ENCODE measurements at places on chromosomes 12 and 14.
A peak's percentile ranks its signal among the peaks of the same experiment; 100 is the strongest.

DNA sequence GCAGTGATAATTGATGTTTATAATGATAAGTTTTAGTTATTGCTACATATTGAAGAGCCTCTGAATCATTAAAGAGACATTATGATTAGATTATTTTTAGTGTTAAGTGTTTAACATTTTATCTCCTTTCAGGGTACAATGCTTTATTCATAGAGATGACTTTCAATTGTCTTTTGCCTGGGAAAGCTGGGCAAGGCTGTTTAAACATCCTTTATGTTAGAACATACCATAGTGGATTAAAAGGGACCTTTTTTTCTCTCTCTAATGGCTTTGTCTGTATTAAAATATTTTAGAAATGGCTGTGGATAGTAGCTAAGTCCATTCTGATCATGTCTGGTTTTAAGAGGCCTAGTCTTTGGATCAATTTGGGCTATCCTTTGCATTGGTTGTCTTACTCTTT is 427.5 kb upstream of the MIS18BP1 start:
- DNase-seq: no peak

GRCh38 chr12:5173511-5174011 is 129.9 kb downstream of the KCNA5 start:
- DNase-seq: no peak

- no peak for DNase-seq
Measured at GRCh38 chr12:104384141-104384880, 72.4 kb upstream of the CHST11 start.

DNA sequence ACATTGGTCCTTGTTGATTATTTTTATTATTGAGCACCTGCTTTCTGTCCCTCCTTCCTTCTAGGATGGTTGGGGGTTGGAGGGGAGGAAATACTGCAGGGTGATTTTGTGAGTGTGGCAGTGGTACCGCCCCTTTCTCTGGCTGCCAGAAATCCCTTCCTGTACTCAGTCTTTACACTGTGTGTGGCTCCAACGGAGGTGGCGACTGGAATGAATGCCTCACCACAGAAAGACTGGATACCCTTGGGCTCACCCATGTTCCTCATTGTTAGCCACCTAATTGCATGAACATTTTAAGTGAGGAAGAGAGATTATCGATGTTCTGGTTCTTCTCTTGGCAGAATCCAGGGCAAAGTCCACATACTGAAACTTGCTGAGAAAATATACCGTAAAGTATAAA is 272.0 kb upstream of the E2F7 start:
- no peak for DNase-seq

DNA sequence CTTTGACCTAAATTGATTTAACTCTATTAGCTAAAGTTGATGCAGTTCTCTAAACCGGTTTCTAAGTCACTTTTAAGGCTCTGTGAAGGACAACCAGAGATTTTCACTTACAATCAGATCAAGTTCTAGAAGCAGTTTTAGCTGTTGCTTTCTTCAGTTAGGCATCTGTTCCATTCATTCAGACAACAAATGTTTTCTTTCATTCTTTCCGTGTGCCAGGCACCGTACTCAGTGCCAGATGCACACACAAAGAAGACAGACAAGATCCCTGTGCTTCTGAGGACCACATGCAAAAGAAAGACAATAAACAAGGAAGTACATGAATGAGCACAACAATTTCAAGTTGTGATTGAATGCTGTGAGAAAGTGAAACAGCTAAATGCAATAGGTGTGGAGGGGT is 11.1 kb upstream of the EGLN3 start:
- no peak for DNase-seq

- peak; percentile 51 for DNase-seq
Measured at GRCh38 chr14:21894003-21894897, 220.6 kb upstream of the OR4E1 start.

GRCh38 chr14:20455355-20456300 is 602 bp downstream of the APEX1 start:
- no peak for DNase-seq

GRCh38 chr12:2992724-2993123 is 33.5 kb downstream of the TEAD4 start:
- DNase-seq: no peak

GRCh38 chr12:53820514-53821306 is 68.9 kb upstream of the CISTR start:
- no peak for DNase-seq

DNA sequence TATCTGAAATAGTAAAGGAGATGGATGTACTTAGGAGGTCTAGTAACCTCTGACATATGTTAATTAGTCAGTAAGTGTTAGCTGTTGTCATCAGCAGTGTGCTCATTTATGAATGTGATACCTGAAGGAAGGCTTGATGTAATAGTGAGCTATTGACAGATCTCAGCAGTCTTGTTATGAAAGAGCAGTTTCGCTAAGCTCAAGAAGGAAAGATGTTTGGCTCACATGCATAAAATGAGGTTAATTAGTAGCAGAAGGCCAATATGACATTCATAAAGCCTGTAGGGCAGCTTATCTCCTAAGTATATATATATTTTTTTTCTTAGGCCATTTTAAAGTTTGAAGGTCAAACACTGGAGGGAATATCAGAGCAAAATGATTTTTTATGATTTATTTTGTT is 2.8 kb downstream of the FAM234B start:
- DNase-seq: no peak

- DNase-seq: no peak
Measured at GRCh38 chr12:87227162-87227561, 802.0 kb downstream of the C12orf50 start.

DNA sequence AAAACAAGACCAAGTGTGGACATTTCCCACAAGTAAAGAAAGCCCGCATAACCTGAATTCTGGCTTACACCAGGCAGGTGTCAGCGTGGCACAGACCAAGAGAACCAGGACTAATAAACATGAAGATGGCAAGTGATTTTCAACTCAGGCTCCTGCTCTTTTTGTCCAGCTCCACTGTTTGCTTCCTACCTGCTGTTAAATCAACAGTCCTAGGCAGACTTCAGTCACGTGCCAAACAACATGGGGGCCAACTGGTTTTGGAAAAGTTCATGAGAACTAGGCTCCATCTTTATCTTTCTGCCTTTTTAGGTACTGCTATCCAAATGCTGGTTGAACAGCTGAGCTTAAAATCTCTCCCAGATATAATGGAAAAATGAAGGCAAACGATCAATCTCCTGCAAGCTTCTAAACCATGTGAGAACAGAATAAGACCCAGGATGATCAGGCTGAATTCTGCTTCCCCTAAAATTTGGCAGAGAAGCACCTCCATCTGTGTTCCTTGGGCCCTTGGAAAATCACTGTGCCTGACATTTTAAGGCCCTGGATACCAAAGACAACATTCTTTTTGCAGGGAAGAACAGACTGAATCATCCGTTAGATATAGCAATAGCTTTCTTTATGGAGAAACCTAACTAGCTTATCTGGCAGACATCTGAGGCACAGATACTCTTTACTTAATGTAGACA is 215.6 kb upstream of the USP15 start:
- DNase-seq: no peak

GRCh38 chr14:88818018-88818417 is 6.4 kb upstream of the TTC8 start:
- no peak for DNase-seq

DNA sequence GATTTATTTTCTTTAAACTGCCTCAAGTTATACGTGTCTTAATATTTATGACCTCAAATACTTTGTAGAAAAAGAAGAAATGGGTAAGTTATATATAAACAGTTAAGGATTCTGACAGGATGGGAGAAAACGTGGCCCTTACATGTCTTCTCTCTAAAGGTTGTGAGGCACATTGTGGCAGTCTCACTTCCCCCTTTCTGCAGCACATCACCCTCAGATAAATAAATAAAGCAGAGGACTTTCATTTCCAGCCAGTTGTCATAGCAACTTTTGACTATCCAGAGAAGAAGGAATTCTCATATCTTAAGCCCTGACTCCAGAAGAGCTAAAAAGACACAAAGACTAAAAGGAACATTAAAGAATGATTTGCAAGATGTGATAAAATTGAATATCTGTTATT is 28.8 kb upstream of the CEP83 start:
- no peak for DNase-seq

DNA sequence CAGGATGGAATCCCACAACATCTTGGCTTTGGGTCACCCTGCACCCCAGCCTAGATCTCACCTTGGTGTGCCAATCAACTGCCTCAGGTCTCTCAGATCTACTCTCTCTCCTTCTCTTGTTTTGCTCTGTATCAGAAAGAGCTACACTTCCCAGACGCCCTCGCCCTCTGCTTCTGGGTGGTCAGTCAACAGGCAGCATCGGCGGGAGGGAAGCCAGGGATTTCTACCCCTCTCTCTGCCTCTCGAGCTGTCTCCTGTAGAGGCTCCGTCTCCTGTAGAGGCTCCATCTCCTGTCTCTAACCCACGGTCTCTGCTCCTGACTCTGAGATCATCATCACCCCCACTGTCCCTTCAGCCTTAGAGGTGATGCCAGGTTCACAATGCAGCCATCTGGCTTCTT is 151.6 kb downstream of the PIWIL1 start:
- no peak for DNase-seq

GRCh38 chr14:75553157-75553556 is 25.3 kb upstream of the FLVCR2 start:
- no peak for DNase-seq

DNA sequence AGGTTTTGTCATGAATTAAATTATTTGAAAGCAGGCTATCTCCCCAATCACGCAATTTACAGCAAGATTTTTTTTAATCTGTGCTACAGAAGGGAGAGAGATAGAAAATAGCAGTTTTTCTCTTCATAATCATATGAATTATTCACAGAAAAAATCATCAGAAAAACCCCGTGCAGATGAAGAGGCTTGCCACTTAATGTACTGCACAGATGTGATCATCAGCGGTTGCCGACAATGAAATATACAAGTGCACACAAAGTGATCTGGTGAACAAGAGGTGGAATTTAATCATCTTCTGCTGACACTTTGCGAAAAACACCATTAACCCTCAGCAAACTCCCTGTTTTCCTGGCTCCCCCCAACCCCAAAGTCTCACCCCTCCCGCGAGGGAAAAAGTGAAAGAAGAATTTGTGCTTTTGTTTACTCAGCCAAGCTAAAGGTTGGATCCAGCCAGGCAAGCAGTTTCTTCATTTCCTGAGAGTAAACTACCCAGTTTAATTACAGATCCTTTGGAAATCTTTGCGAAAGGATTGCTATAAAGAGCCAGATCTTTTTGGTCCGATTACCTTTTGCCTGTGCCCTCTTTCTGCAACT is 3.1 kb upstream of the LMO3 start:
- no peak for DNase-seq

DNA sequence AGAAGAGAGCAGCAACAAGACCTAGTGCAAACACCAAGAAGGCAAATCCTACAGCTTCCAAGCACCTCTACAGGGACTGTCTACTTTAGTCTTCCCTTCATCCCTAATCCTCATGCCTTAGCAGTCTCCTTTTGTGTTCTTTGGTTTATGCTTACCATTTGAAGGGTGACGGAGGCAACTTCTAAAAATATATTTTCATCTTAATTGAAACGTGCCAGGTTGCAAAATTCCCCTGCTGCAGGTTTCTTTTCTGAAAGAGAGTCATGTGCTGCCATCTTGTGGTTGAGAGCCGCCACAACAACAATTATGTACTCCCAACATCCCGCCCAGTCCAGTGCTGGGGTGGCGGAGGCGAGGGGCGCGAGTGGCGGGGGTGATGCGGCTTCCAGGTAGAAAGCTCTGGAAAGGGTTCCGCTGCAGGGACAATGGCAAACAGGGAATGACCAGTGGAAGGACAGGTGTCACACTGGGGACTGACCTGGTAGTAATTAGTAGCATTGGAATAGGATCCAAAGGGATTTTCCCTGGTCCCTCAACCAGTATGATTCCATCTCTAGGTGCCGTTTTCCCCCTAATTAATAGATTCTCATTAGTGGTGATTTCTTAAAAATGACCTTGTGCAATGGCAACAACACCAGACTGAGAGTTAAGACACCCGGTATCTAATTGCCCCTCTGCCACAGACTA is 80.3 kb upstream of the GNG2 start:
- peak; percentile 70 for DNase-seq

DNA sequence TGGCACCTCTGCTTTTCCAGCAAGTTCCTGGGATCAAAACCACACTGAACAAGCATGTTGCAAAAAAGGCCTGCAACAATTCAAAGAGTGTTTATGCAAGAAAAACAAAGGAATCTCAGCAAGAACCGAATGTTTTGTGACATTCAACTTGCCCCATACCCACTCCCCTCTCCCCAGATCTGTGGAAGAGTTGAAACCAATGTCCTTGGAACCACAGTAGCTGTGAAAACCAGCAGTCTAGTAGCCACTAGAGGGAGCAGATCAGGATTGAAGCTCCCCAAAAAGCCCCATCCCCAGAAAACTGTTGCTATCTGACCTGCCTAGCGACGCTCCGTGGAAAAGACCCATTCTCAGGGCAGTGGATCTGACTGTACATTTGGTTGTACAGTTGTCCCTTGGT is 27.1 kb downstream of the PRKAB1 start:
- DNase-seq: no peak

DNA sequence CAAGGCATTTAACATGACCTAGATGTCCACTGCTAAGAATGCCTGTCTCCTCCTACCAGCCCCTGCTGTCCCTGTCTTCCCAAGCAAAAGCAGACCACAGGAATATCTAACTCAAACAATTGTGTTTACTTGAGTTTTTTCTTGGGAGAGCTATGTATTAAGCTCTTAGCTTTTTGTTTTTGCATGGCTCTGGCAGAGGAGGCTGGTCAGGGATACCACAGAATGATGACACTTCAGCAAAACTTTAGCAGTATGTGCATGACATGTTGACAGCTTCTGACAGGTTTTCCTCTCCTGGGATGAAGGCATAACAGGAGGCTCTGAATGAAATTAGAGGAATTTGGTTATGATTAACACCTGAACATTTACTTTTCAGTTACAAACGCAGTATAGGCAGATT is 6.9 kb downstream of the TMBIM6 start:
- no peak for DNase-seq

DNA sequence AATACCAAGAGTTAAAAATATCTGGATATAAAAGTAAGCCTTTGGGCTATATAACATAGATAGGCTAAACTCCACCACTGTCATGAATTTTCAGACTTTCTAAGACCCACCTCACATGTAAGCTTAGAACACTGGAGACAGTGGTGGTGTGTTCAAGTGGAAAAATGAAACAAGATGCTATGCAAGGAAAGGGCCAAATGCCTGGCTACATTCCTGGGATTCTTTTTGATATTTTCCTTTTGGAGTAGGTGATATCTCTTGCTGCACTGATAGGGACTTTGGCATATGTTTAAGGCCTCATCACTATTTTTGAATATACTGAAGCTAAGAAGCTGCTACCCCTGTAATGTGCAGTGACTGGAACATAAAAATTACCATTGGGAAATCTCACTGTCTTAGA is 341.3 kb downstream of the SLC16A7 start:
- DNase-seq: no peak

DNA sequence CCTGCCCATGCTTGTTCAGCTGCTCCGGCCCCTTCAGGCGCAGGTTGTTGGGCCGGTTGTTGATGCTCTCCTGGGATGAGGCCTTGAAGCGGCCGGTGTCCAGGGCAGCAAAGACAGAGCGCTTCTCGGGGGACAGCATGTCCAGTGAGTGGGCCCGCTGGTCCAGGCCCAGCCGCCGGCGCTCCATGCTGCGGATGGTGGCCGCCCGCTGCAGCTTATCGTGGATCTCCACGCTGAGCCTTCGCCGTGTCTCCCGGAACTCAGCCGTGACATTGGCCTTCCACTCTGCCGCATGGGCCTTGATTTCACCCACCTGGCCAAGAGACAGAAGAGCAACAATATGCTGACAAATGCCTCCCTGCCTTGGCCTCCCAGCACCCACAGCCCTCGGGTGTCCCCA is 137.2 kb downstream of the KCNK10 start:
- DNase-seq: no peak

- no peak for DNase-seq
Measured at GRCh38 chr12:26295001-26295400, 99.6 kb downstream of the SSPN start.

- no peak for DNase-seq
Measured at GRCh38 chr12:6753772-6754356, 923 bp upstream of the MLF2 start.

Measured in activated CD4-positive, alpha-beta T cell treated with anti-CD3 and anti-CD28 coated beads, Interleukin-2, amount 50 U/mL, for 1 hour (primary cell).